ENCODE measurements at places on chromosomes 16 and 17.
A peak's percentile ranks its signal among the peaks of the same experiment; 100 is the strongest.

DNA sequence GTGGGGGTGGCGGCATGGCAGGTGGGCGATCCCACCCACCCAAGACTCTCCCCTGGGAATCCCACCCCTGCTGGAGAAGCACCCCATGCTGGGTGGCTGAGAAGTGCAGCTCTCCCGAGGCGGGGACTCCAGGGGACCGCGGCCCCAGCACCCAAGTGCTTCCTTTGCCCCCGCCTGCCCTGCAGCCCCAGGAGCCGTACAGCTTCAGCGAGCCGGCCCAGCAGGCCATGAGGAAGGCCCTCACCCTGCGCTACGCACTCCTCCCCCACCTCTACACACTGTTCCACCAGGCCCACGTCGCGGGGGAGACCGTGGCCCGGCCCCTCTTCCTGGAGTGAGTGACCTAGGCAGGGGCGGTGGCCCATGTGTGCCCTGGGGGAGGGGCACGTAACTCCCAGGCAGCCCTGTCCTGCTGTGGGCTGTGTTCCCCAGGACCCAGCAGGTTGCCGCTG, 11.7 kb downstream of the GAA start:
- no peak for DNase-seq

DNA sequence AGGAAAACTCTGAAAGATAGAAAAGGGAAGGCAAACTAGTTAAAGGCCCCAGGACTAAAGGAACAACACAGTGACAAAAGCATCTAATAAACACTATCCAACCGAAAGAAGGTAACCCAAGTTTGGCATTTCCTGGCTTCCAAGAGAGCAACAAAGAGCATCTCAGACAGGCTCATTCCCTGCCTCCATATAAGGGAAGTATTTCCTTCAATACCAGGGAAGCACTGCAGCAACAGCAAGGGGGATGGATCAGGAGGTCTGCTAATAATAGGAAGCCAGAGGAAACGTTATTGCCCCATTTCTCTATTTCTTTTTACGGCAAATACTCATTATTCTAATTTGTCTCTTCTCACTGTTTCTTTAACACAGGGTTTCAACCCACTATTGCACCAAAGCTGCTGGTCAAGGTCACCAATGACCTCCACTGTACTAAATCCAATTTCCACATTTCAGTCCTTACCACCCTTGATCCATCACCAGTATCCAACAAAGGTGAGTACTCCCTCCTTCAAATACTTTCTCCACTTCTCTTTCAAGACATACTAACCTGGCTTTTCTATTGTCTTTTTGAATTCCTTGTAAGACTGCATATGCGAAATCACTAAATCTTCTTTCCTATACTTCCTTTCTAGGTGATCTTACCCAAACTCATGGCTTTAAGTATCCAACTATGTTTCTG, 86.1 kb downstream of the KANSL1 start:
- no peak for DNase-seq

DNA sequence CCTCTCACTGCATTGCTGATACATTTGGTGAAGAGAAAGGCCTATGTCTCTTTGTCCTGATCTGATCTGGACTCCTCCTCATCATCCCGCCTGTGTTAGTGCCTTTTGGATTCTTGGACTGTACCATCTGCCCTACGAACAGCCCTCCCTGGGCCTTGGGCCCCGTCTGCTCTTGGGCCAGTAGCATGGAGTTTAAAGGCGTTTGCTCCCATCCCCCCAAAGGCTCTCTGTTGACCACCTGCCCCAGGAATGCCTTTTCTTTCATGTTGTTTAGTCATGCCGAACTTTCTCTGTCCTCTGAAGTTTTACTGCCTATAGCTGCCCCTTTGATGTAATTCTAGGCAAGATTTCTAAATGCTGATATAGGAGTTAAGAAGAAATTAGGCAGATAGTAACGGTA, 30.9 kb upstream of the MEAK7 start:
- no peak for DNase-seq

DNA sequence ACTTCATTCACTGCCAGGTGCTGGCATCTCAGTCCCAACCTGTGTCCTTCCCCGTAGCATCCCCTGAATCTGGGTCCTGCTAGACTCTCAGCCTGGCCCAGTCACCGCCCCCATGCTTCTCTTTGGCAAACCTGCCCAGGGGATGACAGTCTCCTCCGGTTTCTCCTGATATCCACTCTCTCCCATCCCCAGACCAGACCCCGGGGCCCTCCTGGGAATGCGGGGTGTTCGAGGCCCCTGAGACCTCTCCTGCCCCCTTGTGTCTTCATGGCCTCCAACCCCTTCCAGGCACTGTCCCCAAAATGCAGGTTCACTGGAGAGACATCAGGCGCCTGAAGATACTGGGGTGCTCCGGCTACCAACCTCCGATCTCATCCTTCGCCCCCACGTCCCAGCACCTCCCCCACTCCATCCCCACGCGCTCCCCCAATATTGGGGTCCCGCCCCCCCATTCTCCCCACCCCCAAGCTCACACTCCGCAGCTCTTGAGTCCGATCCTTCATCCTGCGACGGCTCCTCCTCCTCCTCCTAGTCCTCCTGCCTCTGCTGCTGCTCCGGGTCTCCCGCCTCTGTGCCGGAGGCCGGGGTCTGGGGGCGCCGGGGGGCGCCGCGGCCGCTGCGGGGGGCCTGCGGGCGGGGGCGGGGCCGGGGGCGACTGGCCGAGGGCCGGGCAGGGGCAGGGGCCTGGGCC, 399 bp downstream of the STX1B start:
- no peak for DNase-seq

- peak; percentile 81 for DNase-seq
Observed at GRCh38 chr16:9151597-9151996, 60.2 kb downstream of the HAPSTR1 start.
